ENCODE measurements at places on chromosomes 11 and 22.

- DNase-seq, result no peak
Observed at GRCh38 chr11:107370390-107370789, 87.2 kb downstream of the CWF19L2 start.

DNA sequence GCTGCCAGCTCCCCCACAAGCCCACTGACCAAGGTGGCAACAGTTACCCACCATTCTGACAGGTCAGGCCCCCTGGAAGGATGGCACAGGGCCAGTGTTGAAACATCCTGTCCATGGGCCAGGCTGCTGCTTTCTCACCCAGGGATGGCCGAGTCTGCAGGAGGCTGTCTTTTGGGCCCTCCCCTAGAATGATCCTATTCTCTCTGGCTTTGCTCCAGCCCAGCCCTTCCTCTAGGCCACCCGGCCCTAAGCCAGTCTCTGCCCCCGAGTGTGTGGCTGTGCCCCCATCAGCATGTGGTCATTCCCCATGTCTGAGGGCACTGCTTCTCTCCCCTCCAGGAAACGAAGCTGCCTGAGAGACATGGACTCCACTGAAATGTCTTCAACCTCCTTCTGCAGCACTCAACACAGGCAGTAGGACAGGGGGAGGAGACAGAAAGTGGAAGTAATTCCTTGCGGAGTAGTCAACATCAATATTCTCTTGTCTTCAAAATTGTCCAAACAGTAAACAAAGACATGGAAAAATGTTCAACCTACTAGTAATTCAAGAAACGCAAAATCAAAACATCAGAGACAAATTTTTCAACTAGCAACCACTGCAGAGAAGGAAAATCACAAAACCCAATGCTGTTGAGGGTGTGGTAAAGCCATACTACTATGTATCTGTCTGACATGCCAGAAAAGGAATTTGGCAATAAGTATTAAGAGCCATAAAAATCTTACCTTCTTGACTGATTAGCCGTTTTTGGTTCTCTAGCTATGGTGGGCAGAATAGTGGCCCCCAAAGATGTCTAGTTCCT, 5.1 kb upstream of the SCARF2 start:
- no peak for DNase-seq

DNA sequence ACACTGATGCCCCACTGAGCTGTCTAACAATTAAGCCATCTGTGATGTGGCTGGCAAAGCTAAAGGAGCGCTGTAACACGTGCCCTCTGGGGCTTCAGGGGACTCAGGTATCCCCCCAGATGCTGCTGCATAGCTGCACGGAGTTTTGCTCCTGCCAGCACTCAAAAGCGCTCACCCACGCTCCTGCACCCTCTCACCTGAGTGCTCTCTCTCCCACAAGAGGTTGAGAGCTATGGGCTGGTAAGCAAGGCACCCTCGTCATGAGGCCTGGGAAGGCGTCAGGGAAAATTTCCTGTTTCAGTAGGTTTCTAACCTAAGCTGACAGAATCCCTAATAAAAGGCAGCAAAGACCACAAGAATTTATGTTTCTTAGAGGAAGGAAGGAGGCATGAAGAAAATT, 850.3 kb downstream of the OPCML start:
- DNase-seq, result no peak

- DNase-seq, result no peak
Observed at GRCh38 chr22:50105208-50106100, 15.6 kb downstream of the MOV10L1 start.

DNA sequence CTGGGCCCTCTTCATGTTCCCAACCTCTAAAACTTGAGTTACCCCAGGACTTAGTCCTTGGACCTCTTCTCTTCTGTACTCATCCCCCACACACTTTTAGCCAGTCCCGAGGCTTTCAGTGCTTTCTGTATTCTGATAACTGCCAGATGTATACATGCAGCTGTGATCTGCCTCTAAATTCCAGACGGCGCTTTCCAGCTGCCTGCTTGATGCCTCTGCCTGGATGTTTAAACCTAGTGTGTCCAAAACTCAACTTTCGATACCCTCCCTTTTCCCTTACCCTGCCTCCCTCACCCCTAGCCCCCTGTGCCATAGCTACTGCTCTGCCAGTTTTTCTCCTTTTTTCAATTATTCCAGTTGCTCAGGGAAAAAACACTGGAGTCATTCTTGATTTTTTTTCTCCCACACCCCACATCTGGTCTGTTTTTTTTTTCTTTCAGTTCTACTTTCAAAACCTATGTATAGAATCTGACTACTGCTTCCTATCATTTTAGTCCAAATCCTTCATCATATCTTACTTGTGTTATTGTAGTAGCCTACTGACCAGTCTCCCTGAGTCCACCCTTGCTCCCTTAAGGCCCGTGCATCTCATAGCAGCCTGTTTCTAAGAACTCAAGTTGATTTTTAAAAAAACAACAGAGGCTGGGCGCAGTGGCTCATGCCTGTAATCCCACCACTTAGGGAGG, 32.9 kb upstream of the TECTA start:
- DNase-seq, result no peak

DNA sequence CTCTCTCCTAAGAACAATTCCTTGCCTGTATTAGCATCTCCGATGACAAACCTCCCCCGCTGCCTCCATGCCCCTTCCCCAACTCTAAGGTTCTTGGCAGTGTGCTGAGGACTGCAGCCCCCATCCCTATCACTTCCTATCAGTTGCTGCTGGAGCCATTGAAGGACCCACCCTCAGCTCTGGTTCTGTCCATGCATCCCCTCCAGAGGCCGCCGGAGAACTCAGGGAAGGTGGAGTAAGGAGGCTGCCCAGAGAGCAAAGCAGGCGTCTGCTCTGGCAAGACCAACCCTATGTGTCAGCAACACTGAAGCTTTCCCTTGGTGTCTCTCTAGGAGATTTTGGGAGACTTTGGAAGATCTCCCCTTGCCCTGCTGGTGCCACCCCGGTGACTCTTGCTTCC, 1139.5 kb downstream of the TBC1D22A start:
- no peak for DNase-seq
